ENCODE measurements at places on chromosomes 5 and 9.

DNA sequence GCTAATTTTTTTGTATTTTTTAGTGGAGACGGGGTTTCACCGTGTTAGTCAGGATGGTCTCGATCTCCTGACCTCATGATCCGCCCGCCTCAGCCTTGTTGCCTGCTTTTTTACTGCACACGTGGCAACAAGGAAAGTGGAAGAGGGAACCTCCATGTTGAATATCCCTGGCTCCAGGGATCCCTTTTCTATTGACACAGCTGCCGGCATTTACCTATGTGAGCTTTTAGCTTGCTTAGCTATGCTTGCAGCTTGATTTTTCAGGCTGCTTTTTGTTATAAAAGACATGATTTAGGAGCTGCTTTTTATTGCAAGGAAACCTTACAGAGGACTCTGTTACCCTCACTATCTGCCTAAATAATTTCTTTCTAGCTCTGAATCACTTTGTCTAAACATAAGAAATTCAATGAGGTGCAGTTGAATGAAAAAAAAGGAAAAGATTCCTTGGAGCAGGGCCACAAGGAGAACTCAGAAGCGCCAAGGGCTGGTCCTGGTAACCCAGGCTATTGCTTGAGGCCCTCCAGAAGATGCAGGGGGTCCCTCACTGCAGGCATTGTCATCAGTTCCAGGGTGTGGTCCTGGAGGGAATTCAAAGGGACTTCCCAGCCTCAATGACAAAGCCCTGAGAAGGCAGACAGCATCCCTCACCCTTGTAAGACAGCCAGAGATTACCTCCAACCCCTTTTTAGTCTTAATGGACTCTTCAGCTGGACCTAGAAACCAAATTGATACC lies 89.9 kb downstream of the SYK start:
- no peak for DNase-seq

DNA sequence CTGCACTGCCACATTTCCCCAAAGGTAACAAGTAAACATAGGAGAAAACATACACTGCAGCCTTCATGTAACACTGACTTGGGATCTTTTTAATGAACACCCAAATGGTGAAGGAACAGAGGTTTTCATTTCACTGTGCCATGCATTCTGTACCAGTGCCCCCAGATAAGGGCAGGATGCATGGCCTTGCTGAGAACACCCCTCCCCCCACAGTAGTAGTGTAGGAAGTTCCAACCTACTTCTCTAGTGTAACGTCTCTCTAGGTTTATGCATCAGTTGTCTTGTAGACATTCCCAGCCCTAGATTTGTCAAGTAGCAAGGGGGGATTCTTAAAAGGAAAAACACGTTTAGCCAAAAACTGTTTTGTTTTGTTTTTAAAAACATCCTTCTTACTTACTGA lies 29.9 kb downstream of the MAP3K1 start:
- no peak for DNase-seq

- no peak for DNase-seq
Observed at GRCh38 chr9:127096208-127096607, 26.2 kb downstream of the ANGPTL2 start.

GRCh38 chr9:126674365-126675146 lies 60.8 kb downstream of the LMX1B start:
- DNase-seq: no peak

DNA sequence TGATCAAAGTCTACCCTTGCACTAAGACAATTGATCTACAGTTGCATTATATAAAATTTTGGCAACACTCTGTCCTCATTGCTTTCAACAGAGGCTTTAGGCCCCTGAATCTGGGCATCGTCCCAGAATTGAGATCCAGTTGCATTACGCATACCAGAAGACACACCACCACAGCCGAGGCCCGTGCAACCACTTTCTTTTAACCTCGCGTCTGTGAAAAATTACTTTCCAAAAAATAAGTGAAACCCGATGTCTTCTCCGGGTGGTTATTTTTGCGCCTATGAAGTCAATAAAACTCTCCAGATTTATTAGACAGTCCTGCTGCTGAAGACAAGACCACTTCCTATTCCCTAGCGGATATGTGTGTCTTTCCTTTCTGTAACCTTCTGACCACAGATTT lies 52.1 kb upstream of the NFIB start:
- DNase-seq: no peak

DNA sequence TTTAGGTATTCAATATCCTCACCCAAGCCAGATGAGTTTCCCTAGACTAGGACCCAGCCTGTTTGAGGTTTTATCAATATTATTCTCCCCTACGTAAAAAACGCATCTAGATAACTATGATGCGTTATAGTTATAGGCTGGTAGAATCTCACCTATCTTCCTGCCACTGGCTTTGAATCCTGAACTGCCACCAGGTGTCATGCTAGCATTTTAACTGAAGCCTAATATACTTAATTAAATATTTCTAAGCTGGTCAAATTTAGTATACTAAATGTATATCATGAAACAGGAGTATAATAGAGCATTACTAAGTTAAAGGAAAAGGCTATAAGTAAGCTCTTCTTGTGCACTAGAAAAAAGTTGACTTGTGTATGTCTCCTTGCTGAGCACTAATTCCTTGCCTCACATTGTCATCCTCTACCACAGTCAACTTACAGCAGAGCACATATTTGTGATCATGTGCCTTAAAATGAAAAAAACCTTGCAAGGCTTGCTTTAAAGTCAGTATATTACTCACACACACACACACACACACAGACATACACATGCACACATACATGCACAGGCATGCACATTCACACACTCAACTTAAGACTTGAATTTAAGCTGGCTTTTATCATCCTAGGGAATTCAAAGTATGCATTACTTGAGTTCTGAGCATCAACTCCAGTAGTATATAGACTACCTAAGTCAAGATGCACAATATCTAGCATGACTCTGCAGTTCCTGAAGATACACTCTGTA lies 303.4 kb downstream of the ADGRV1 start:
- no peak for DNase-seq

DNA sequence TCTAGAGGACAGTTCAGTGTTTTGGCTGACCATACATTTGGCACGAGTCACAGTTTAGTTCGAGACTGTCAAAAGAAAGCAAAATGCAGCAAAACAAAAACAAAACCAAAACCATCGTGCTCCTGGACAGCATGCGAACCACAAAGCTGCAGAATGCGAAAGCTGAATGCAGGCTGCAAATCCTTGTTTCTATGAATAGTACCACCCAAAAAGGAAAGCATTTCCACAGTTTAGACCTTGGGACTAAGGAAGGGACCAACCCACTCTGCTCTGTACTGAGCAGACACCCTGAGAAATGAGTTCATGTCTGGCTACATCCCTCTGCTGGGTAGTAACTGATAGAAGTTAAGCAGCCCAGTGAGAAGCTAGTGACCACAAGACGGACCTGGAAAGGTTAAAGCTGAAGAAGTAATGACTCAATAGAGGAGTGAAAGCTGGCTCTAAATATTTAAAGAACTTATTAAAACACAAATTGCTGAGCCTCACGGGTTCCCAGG lies 3.9 kb downstream of the GCNT4 start:
- no peak for DNase-seq

Measured in stimulated activated CD8-positive, alpha-beta memory T cell treated with anti-CD3 and anti-CD28 coated beads, Interleukin-4, amount 100 ng/mL, for 4 hours (primary cell).